GM18507 (cell line): ENCODE measurements at places on chromosomes 7 and 10.

DNA sequence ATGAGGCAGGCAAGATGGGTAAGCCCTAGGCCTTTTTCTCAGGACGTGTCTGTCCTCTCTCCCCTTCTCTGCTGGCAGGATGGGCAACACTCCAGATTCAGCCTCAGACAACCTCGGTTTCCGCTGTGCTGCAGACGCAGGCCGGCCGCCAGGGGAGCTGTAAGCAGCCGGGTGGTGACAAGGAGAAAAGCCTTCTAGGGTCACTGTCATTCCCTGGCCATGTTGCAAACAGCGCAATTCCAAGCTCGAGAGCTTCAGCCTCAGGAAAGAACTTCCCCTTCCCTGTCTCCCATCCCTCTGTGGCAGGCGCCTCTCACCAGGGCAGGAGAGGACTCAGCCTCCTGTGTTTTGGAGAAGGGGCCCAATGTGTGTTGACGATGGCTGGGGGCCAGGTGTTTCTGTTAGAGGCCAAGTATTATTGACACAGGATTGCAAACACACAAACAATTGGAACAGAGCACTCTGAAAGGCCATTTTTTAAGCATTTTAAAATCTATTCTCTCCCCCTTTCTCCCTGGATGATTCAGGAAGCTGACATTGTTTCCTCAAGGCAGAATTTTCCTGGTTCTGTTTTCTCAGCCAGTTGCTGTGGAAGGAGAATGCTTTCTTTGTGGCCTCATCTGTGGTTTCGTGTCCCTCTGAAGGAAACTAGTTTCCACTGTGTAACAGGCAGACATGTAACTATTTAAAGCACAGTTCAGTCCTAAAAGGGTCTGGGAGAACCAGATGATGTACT lies 13.1 kb downstream of the PHKG1 start:
- DNase-seq: no peak

DNA sequence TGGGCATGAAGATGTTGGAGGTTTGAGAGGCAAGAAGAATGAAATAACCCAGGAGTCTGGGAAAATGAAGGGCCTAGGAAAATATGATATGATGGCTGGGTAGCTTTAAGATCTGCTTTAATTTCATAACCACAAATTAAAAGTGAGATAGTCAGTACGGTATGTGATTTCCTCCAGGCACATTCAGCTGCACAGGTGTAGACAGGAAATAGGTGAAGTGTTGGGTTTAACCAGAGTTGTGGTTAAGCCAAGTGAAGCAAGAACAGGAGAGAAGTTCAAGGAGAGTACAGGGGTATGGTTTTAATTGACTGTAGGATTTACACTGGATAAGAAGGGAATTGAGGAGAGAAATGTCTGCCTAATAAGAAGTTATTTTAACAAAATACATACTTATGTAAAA lies 2.6 kb downstream of the PNLIPRP3 start:
- DNase-seq: no peak

DNA sequence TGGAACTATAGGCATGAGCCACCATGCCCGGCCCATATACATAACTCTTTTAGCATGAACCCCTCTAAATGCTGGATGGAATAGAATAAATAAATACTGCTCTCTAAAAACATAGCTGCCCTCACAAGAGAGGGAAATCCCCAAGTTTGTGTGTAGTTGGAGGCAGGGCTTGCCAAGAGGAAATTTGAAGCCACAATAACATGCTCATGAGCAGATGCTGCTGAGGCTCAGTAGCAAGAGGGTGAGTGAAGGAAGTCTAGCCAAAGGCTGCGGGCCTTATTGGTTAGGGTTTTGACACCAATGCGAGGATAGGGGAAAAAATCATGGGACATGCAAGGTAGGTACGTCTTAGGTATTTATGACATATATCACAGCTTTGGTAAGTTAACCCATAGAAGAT lies 17.3 kb downstream of the TPK1 start:
- DNase-seq: no peak

GRCh38 chr10:91798649-91799611 lies 704 bp downstream of the TNKS2 start:
- DNase-seq: no peak

- no peak for DNase-seq
Observed at GRCh38 chr7:71912476-71912875, 499.7 kb downstream of the CALN1 start.

DNA sequence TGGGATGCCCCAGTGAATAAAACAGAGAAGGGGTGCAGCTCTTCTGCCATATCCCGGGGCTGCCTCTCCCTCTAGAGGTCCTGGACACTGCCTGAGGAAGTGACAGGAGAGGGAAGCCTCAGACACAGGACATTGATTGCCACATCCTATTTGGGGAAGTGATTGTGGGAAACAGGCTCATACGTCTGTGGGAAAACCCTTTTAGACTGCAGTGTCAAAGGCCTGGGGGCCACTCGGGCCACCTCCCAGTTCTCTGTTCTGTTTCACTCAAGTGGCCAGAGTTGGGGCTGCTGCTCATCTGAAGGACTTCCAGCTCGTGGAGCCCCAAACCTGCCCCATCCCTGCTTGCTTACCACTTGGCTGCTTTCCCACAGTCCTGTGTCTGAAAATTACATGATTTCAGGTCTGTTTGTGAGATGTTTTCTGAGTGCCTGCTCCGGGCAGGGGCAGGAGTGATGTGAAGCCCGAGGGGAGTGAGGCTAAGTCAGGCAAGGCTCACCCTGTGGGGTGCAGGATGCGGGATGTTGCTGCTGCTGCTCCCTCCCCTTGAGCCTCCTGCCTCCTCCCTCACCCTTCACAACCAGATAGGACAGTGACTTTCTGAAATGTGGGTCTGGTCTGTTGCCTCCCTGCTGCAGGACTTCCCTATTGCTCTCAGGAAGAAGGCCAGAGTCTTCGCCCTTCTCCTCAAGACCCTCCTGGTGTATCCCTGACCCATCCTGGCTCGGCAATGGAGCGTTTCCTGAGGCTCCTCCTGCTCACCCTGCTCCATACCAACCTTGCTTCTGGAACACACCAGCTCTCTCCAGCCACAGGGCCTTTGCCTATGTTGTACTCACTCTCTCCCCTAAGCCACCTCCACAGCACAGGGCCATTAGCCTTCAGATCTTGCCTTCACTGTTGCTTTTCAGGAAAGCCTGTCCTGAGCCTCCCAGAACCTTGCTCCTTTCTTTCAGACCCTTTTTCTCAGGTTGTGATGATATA lies 58.4 kb downstream of the NEURL1 start:
- DNase-seq: no peak

DNA sequence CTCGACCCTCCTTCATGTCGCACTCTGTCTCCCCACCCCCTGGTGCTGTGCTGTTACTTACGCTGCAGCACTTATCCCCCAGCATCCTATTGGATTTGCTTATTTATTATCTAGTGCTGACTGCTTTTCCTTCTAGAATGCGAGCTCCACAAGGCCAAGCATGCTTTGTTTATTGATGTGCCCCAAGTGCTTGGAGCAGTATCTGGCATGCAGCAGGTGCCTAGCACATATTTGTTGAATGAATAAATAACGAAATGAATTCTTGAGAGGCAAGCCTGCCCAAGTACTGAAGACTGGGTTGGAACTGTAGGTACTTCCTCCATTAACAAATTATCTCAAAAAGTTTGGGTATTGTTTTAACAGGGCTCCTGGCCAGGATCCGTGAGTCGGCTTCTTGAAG lies 24.8 kb upstream of the ZNF32 start:
- no peak for DNase-seq

GRCh38 chr7:138001529-138002095 lies at the start of gene CREB3L2:
CREB3L2 (minus strand) TSS chr7:138002086; CDS start chr7:138001705, 381 bp downstream.
- no peak for DNase-seq

DNA sequence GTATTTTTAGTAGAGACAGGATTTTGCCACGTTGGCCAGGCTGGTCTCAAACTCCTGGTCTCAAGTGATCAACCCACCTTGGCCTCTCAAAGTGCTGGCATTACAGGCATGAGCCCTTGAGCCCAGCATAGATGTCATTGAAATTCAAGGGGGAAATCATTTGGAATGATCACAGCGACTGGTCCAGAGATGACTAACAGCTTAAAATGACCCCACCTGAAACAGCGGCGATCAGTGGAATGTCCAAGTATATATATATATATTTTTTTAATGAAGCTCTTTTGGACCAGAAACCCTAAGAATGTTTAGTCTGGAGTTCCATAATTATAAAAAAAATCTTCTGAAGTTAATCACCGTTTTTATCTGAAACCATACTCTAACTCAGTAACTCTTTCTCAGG lies 12.5 kb upstream of the AKR1E2 start:
- DNase-seq: no peak

DNA sequence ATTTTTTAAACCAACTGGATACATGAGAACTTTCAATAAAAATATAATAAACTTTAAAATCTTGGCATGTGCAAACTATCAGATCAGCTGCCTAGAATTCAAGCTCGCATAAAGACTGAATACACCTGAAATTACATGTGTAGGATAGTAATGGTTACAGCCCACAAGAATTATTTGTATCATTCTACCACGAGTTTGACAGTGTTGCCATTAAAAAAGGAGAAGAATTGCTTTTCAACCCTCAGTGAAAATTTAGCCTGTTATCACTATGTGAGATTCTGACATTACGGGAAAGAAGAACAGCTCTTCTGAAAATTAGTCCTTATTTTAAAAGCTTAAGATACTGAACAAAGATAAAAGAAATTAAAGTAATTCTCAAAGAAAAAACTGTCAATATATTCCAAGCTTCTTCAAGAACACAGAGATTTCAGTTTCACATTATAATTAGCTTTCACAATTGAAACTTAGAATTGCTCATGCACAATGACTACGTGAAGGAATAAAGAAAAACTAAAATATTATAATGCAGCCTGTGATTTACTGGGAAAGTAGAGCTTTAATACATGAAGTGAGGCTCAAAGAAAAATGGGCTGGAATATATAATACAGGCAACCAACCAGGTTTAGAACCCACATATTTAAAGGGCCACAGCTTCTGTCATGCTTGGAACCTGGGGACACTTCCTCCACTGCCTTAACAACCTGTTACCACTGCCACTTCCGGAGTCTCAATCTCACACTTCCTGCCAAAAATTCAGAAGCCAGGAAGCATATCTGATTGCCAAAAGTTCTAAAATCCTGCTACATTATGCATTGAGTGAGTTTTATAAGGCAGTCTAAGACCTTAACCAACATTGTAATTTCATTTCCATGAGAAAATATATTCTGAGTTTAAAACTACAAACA lies 23.2 kb downstream of the TPK1 start:
- no peak for DNase-seq

DNA sequence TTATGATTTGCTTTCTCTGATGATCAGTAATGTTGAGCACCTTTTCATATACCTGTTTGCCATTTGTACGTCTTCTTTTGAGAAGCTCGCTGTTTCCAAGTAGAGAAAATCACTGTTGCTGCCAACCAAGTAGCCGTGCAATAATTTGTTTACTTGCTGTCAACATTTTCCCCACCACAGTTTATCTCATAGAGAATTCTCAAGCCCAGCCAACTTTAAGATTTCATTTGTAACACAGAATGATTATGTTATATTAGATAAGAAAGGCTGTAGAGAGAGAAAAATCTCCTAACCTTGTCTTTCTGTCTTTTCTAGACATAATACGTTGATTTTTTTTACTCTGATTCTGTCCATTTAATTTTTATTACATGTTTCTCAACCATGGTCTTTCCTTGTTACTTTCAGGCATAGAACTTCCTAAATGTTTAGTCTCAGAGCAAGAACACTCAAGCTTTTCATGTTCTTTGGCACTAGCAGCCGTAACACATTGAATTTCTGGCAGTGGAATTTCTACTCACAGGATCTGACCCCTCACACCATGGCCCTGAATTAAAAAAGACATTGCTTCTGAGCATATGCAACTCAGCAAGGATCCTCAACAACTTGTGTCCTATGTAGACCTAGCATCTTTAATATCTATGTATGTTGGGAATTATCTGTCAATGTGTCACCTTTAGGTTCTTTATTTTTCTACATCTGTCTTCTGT lies 23.1 kb downstream of the RPA3 start:
- no peak for DNase-seq

GRCh38 chr10:27680006-27680557 lies 65.5 kb downstream of the MKX start:
- DNase-seq: no peak

DNA sequence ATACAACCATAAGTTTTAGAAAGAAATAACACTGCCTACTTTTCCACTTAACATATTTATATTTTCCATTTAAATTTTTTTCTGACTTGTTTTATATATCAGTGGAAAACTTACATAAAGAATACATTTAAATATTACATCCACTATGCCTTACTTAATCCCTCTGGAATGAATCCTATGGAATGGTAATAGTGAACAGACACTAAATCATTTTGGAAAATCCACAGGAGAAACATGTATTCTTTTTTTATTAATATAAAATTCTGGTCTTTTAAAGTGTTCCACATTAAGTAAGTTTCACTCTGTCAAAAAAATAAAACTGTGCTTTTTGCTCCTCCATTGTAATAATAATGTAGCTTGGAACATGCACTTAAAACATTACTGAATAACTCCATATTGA lies 236.8 kb upstream of the LRRN3 start:
- DNase-seq: no peak

DNA sequence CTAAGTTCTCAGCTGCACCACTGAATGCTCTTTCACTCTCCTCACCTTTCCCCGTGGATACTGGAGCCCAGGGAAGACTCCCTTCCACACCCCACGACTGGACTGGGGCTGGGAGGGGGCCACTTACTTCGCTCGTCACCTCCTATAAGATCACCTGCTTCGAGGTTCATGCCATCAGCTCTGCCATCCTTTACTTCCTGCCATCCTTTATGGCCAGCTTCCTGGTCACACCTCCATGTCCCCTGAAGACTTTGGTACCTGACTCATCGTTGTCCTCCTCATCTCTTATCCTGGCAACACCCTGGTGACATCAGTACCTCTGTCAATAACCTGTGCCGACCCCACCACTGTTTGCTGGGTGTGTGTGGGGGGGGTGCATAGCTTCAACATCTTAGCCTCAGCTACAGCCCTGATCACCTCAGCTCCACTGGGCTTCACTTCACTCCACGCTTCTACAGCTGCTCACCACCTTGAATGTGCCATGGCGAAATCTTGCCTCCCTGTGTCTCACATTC lies 8.7 kb upstream of the VDAC2 start:
- no peak for DNase-seq

DNA sequence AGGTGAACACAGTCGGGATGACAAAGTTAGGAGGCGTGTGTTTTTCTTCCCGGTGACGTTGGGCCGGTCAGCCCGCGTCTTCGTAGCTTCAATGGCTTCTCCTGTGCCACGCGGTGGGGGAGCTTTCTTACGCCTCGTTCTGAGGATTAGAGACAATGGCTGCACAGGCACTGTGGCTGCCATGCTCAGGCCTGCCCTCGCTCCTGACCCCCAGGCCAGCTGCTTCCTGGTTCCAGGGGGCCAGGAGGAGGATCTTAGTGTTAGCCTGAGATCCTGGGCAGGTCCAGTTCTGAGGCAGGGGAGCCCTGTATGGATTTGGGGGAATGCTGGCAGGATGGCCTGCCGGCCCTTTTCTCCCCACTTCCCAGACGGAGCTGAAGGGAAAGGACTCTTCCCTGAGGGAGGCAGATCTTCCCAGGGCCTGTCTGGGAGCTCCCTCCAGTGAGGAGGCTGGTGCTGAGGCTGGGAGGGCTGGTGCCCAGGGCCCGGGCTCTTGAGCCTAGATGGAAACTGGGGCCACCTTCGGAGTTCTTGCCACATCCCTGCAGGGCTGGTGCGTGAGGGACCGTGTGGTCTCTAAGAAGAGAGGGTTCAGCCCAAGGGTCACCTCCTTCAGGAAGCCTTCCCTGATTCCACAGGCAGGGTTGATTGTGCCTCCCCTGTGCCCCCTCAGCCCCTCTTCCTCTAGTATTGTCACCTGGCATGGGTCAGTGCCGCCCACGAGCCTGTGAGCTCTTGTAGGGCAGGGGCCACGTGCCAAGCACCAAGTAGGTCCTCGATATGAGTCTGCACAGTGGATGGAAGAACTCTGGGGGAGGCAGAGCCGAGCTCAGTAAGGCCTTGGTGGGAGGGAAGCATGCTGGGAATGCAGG lies 101.4 kb downstream of the GRK5 start:
- DNase-seq: no peak
